ENCODE measurements at places on chromosomes 7 and 10.

DNA sequence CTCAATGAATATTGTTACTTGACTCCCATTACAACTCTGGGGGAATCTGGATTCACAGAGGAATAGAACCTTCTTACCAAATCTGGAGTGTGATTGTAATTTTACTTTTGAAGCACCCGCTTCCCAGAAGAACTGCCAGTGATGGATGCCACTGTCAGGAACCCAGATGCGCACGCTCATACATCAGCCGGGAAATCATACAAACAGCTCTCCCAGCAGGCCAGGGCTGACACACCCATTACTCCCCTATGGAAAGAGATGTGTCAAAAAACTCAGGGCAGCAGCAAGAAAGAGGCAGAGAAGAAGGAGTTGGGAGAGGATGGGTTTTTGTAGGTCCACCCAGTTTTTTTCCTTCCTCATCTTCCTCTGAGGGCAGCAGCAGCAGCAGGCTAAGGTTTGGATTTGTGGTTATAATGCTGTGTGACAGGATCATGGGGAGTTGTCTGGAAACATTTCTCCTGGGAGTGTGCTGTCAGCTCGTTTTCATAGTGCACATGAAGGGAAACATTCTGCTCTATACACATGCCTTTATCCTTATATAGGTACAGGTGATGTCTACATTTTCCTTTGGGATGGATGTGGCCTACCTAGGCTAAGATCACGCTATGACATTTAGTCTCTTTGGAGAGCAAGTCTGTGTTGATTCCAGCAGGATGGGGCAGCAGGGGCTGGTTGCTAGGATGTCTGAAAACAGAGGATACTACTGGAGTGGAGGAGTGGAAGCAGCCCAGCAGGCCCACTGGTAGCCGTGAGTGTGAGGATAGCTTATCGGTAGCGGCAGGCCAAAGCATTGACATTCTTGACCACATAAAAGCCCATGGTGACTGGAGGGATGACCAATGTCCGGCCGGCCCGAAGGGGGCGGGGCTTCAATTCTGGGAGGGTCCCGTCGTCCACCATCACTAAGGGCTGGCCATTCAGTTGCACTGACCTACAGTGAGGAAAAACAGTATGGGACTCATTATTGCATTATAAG, 12.4 kb upstream of the HPS1 start:
- no peak for DNase-seq

GRCh38 chr7:41045556-41046123, 657.2 kb downstream of the INHBA start:
- DNase-seq, result no peak

GRCh38 chr10:19845503-19846368, 29.5 kb downstream of the PLXDC2 start:
- no peak for DNase-seq

- DNase-seq, result no peak
These were observed 22.9 kb upstream of the NANOS1 start for GRCh38 chr10:119006451-119007210.

- no peak for DNase-seq
These were observed 2.0 kb downstream of the ELN start for GRCh38 chr7:74029991-74030415.

DNA sequence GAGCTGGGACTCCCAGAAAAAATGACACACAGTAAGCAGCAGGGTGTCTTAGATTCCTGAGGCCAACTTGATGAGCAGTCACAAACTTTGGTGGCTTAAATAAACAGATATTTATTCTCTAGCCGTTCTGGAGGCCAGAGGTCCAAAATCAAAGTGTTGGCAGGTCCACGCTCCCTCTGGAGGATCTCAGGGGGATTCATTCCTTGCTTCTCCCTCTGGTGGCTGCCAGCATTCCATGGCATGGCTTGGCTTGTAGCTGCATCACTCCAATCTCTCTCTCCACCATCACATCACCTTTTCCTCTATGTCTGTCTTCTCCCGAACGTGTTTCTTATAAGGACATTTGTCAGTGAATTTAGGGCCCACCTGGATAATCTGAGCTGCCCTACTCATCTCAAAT, 98.4 kb downstream of the OSBPL3 start:
- no peak for DNase-seq

GRCh38 chr7:124934841-124935240, 5.2 kb upstream of the POT1 start:
- DNase-seq, result no peak

DNA sequence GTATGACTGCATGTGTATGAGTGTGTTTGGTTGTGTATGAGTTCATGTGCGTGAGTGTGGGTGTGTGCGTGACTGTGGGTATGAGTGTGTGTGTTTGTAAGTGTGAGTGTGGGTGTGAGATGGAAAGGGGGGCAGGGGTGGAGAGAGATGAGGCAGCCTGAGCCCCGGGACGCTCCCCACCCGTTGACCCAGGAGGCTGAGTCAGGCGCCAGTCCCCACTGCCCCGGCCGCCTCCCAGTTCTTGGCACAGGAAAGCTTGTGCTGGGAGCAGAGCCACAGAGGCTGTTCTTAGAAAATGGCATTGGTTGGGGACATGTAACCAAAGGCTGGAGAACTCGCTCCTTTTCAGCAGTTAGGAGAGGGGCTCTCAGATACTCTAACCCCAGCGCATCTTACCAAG, 27.8 kb upstream of the NUB1 start:
- no peak for DNase-seq

DNA sequence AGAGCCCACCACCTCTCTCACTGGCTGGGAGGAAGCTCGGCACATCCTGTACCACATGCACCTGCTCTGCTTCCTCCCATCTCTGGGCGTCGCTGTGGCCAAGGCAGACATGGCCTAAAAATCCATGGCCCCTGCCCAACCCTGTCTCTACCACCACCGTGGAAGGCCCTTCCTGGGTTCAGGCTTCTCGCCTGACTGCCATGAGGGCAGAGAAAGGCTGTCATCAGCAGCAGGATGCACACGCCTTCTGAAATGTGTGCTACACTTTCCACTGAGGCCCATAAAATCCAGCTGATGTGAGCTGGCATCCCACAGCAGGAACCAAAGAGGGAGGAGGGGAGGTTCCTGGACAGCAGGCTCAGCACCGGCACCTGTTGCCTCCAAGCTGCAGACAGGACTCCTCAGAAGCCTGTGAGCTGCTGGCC, 93.4 kb downstream of the PTPRN2 start:
- DNase-seq, result no peak

- DNase-seq, result no peak
These were observed 3.8 kb upstream of the ADAMTS14 start for GRCh38 chr10:70668454-70668970.

- DNase-seq, result no peak
These were observed 263.6 kb upstream of the LRGUK start for GRCh38 chr7:133863362-133864061.

GRCh38 chr7:97008275-97008917, 3.0 kb downstream of the DLX6 start:
- DNase-seq, result no peak

GRCh38 chr10:43407148-43407575, 1.8 kb downstream of the HNRNPF start:
- peak; percentile 67 for DNase-seq

Data from activated T-helper 1 cell treated with anti-CD3 and anti-CD28 coated beads, Interleukin-12 subunit alpha, Interleukin-12 subunit beta, Interleukin-2, Interleukin-4 antibody, amounts not matched to agents 30 ng/mL and 10 ng/mL and 1 ng/mL, durations not matched to agents 14 hours and 24 hours and 36 hours (primary cell).